Anterior cingulate cortex (tissue), 58 donors: ENCODE measurements at places on chromosomes 16 and 17.

- no peak for DNase-seq
Observed at GRCh38 chr17:69450918-69451317, 36.4 kb downstream of the MAP2K6 start.

DNA sequence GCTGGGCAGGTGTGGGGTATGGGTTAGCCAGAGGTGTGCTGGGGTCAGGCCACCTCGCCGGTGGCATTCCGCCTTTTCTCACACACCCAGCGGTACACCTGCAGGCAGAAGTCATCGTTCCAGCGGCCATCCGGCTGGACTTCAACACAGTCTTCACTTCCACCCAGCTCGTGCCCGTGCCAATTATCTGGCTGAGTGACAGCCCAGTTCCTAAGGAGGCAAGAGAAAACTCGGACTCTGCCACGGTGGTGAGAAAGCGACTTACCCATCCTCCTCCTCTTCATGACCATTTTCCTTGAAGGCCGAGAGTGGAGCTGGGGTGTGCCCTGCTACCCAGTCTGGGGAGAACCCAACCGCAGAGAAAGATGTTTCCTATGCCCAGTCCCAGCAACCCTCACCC lies 13.1 kb downstream of the ASGR2 start:
- no peak for DNase-seq

- no peak for DNase-seq
Observed at GRCh38 chr17:65553009-65553645, 8.3 kb downstream of the AXIN2 start.

- peak; percentile 24 for DNase-seq
Observed at GRCh38 chr17:50785946-50786570, 18.7 kb upstream of the ANKRD40CL start.

DNA sequence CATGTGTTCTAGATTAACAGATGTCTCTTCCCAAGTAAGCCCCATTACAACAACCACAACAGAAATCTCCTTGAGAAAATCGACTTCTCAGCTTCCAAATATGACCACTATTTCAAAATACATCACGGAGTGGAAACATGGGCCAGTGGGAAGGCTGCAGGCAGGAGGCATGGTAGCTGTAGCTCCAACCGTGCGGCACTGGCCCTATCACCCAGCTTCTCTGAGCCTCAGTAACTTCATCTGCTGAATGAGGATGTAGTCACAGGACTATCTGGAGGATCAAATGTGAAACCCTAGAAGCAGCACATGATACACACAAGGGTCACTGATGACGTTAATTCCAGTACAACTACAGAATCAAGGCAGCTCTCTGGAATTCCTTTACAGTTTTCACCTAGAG lies 112.2 kb downstream of the VPS53 start:
- DNase-seq: no peak

DNA sequence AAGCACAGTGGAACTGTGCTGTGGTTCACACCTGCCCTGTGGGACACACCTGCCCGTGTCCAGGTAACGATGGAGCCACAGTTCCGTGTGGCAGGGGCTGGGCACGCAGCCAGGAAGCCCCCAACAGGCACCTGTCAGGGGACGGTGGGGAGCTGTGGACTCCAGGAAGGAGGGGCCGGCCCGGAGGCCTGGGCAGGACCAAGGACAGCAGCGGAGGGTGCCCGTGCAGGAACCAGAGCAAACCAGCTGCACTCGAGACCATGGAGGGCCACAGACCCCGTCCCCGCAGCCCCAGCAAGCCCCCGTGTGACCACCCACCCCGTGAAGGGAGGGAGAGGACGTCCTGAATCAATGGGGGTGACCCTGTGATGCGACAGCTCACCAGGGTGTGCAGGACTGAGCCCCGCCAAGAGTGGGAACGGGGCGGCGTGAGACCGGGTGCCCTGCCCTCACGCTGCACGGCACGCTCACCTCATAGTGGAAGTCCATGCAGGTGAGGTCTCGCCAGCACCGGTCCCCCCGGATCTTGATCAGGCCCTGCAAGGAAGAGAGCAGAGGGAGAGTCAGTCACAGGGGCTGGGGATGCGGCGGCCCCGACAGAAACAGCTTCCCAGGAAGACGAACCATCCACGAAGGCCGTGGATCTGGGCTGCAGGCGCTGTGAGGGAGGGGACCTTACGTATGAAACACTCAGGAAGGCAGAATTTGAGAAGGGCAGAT lies 78.1 kb downstream of the LMF1 start:
- DNase-seq: no peak

GRCh38 chr16:14409563-14409962 lies 220.5 kb downstream of the PARN start:
- DNase-seq: no peak

- no peak for DNase-seq
Observed at GRCh38 chr16:751152-752006, 9.2 kb upstream of the MSLN start.

DNA sequence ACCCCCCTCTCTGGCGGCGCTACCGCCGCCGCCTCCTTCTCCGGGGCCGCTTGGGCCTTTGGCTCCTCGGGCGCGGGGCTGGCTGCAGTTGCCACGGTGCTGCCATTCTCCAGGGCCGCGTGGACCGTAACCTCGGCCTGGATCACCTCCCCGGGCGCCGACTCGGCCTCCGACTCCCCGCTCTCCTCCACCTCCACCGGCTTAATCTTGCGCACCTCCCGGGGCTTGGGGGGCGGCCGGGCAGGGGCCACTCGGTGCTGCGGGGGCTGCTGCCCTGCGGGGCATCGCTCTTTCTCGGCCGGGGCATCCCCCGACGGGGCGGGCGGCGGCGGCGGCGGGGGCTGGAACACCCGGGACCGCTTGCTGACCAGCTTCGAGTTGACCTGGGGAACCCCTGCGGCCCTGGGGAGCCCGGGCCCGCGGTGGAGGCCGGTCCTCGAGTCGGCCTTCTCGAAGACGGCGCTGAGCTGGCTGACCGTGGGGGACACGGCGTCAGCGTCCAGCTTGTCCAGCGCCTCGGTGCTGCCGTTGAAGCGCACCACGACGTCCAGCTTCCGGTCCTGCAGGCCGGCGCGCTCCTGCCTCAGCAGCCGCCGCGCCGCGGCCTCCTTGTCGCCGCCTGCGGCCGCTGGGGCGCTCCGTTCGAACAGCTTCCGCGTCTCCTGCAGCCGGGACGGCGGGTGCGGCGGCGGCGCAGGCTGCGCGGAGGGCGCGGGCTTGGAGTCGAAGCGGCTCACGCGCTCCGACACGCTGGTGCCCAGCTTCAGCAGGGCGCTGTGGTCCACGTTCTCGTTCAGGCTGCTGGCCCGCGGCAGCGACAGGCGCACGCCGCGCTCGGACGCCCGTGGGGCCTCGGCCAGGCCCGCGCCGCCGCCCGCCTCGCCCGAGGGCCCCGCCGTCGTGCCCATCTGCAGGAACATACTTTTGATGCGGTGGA lies 792 bp downstream of the PPP1R9B start:
- DNase-seq: peak; percentile 28

- DNase-seq: no peak
Observed at GRCh38 chr16:2490190-2491105, 15.5 kb downstream of the TBC1D24 start.

GRCh38 chr16:47956916-47957315 lies 198.9 kb downstream of the ABCC12 start:
- no peak for DNase-seq

DNA sequence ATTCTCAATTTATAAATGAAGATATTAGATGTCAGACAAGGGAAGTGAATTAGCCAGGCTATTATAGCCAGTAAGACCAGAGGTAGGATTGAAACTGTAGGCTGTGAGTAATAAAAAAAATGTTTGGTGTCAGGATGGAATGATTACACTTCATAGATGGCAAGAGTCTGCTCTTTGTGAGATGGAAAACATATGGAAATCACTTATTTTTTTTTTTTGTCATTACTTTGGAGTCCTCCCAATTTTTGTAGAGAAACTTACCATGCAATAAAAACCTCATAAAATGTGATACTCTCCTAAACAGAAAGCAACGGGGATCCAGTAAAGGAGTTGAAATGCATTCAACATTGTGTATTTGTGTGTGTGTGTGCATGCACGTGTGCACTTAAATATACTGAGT lies 532.7 kb upstream of the CDH8 start:
- DNase-seq: no peak

DNA sequence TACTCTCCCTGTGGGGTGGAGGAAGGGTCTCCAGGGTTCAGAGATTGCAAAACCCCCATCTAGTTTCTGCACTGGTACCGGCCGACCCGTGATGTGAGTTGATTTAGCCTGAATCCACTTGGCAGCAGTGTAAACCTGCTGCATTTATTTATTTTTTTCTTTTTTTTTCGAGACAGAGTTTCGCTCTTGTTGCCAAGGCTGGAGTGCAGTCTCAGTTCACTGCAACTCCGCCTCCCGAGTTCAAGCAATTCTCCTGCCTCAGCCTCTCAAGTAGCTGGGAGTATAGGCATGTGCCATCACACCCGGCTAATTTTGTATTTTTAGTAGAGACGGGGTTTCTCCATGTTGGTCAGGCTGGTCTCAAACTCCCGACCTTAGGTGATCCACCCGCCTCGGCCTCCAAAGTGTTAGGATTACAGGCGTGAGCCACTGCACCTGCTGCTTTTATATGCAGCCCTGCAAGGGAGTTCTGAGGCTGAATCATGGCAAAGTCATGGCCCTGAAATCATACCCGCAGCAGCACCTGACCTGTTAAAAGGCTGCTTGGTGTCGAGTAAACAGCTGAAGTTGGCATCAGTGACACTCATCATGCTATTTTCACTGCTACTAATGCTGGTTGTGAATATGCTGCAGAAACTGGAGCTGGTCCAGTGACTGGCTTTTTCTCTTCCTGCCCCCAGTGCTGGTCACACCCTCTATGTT lies 21.4 kb downstream of the DEXI start:
- no peak for DNase-seq

- DNase-seq: no peak
Observed at GRCh38 chr16:79404571-79404970, 196.0 kb downstream of the MAF start.

DNA sequence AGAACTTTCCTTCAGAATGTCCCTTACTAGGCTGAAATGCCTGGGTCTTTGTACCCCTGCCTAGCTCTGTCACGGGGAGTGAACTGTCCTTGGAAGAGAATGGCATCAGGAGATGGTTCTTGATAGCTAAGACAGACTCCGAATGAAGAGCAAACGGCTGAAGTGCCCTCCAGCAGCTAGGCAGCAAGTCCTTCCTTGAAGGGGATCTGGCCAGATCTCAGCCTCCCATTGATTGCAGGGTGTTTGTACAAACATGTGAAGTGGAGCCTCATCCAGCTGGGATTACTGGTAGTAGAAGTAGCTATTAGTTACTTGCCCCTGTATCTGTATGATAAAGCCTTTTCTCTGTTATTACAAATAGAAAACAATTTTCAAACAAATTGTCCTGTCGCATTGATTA lies 30.9 kb downstream of the LRRC36 start:
- DNase-seq: no peak

DNA sequence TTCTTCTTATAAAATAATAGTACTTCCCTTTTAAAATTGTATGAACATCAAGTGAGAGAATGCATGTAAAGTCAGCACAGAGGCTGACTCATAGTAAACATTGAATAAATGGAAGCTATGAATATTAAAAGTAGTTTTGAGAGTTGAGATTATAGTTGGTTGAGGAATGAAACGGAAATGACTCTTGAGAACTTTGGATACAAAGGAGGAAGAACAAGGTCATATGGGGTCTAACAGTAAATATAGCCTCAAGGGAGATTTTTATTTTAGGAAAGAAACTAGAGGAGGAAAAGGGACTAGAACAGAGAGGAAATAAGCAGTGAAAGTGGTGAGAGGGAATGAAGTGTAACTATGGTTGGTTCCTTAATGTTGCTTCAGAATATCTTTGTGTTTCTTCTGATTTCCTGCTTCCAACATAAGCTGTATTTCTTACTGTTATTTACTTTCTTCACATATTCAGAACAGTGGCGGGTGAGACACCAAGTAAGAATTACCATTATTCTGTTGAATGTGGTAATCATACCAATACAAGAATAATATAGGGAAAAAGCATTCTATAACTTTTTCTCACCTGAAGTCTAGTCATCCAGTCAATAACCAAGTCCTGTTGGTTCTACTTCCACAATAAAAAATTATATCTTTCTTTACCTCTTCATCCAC lies 165.1 kb downstream of the CHD9 start:
- no peak for DNase-seq

DNA sequence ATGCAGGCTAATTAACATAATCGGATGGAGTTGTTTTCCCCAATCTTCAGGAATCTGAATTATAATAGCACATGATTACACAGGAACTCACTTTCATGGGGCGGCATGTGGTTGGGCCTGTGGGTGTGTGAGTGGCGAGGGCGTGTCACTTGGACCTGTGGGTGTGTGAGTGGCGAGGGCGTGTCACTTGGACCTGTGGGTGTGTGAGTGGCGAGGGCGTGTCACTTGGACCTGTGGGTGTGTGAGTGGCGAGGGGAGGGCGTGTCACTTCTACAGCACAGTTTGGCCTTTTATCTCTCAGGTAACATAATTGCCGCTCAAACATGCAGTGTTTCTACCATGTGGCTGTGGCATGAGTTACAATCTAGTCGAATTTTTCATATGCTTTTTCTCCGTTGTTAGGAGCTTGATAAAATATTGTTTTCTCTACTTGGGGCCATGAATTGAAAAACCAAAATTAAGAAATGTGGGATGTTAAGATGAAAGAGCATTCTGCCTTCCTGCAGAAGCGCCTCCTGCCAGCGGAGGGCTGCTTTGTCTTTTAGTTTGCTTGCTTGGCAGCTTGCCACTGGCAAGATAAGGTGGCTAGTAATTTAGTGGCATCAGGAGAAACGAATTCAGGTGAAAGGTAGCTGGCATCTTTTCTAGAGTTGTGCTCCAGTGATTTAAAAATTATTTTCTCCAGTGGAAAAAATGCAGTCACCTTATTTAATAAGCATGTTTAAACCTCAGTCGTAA lies 36.2 kb downstream of the USP10 start:
- DNase-seq: no peak

GRCh38 chr17:58382872-58383242 lies 30.9 kb upstream of the SUPT4H1 start:
- DNase-seq: no peak

DNA sequence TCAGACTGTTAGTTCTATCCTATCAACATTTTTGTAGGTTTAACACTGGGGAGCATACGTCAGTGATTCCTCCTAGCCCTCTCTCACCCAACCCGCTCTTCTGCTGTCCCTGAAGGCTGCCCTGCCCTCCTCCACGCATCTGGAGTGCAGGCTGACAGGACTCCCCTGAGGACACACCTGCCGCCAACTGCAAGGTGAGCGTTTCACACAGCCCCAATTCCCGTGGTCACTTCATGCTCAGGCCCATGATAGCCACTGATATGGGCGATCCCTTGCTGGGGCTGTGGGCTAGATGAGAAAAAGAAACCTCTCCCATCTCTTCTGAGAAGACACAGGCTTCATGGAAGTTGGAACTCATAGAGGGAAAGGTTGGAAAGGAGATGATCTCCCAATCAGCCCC lies 91.0 kb downstream of the KCNJ12 start:
- no peak for DNase-seq

DNA sequence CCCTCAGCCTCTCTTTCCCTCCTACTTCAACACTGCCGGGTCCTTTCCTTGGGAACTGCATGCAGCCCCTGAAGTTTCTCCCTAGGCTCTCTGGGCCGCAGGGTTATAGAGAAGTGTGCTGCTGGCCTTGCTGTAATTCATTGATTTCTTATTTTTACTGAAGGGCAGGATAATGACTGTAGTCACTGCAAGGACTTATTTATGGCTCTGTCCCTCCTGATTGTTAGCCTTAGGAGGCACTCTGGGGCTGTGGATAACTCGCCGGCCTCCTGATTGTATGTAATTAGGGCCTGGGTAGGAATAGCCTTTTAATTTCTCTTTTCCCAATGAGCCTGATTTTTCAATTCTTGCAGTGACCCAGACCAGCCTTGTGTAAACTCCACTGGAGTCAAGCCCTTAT lies 138.3 kb upstream of the CDH13 start:
- DNase-seq: no peak
